NCI-H1105 (cell line): ENCODE measurements at places on chromosomes 2 and 18.

DNA sequence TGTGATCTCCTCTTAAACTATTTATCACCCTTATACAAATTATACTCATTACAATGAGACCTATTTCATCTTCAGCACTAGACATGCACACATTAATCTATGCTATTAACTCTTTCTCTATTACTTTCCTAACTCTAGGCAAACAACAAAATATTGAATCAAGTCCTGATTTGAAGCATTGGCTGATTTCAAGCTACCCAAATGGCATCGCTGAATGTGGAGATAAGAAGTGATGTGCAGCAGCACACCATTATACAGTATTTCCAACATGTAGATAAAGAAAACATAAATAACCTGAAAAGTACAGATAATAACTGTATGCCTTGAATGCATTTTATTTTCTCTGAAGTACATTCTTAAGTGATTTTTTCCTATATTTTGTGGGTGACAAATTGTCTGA lies 268.6 kb upstream of the GULP1 start:
- no peak for DNase-seq

DNA sequence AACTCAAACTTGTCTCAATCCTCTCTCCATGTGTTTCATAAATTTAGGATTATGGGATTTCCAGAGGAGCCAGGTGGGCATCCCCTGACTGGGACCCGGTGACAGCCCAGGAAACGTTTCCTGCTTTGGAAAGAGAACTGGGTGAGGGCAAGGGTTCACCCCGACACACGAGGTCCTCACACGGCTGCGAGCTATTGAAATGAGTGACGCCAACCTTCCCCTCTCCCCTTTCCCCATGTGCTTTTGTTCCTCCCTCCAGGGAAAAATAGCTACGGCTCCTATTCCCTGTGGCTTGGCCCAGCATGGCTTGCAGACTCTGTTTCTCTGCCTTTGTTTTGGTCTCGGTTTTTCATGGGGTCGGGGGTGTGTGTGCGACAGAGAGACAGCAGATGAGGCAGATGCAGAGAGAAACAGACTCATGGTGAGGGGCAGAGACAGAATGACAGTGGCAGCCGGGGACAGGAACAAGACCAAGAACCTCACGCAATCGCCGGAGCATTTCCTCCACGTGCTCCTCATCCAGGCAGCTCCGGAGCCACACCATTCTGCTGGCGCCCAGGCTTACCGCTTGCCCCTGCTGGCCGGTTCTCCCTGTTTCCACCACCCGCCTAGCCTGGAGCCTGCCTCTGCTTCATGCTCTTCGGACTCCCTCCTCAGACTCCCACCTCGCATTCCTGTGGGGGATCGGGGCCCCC lies 238.5 kb downstream of the DYSF start:
- no peak for DNase-seq

- DNase-seq: no peak
Measured at GRCh38 chr18:75199327-75199726, 9.6 kb downstream of the PTGR3 start.

GRCh38 chr2:54290356-54291025 lies 34.5 kb upstream of the TSPYL6 start:
- no peak for DNase-seq

- DNase-seq: no peak
Measured at GRCh38 chr2:27126252-27126710, 2.7 kb downstream of the ABHD1 start.

DNA sequence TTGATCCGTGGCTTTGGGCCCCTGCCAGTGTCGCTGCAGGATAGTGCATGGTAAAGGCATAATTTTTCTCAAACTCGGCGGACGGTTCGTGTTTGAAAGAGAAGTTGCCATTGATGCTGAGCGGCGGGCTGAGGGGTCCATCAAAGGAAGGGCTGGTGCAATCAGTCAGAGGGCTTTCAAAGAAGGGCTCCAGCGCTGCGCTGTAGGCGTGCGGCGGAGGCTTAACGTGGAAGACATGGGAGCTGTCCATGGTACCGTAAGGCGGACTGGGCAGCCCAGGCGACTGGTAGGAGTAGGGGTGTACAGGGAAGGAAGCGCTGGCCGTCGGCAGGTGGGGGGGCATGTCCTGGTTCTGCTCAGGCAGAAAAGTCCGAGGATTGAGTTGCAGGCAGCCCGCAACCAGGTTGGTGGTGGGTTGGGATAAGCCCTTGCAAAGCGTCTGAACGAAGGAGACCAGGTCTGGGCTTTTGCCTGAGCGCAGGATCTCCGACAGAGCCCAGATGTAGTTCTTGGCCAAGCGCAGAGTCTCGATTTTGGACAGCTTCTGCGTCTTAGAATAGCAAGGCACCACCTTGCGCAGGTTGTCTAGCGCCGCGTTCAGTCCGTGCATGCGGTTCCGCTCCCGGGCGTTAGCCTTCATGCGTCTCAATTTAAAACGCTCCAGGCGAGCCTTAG lies 2.3 kb downstream of the NEUROD1 start:
- DNase-seq: no peak

GRCh38 chr2:234378440-234378839 lies 118.4 kb downstream of the ARL4C start:
- no peak for DNase-seq

DNA sequence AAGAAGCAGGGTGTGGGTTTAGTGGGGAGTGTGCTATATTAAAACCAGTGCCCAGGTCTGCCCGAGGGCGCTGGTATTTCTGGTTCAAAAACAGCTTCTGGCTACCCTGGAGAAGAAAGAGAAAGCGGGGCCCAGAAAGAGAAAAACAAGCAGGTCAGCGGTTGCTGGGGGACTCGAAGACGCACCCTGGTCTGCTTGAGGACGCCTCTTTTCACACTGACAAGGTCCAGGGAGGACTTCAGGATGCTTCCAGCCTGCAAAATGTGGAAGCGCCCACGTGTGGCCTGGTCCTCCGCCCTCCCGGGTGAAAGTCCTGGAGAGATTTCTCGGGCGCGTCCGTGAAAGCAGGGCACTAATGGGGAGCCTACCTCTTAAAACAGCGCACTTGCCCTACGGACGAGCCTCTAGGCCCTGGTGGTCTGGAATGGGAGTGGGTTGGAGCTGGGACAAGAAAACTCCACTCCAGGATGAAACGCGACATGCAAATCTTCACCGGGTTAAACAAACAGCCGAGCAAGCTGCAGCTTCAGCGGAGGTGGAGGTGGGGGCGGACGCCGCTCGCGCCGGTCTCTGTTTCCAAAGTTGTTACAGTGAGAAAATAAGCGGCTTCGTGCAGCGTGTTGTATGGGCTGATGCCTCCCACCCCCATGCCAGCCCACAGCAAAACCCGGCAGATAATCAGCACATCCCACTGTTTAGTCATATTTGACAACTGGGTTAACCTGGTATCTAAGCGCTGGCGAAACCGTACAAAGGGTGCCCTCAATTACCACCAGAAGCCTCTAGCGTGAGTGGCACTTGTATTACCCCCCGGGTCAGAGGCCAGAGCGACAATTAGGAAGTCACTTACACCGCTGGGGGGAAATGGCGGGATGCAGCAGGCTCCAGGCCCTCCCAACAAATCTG lies 1.1 kb upstream of the SP9 start:
- no peak for DNase-seq

- no peak for DNase-seq
Measured at GRCh38 chr2:237242091-237242536, 156.4 kb downstream of the COPS8 start.

DNA sequence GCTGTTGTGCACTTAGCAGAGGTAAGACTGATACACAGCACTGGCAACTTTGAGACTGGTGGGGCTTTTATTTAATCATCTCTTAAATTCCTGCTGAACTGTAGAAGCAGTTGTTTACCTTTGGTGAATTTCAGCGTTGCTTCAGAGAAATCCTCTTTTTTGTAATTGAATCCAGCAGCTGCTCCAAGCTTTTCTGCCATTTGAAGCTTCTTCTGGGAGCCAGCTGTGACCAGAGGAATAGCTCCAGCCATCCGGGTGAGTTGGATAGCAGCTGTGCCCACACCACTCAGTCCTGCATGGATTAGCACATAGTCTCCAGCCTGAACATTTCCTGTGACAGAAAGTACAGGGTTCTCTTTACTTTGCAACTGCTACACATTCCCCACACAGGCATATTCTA lies 3.9 kb downstream of the TP53I3 start:
- no peak for DNase-seq

DNA sequence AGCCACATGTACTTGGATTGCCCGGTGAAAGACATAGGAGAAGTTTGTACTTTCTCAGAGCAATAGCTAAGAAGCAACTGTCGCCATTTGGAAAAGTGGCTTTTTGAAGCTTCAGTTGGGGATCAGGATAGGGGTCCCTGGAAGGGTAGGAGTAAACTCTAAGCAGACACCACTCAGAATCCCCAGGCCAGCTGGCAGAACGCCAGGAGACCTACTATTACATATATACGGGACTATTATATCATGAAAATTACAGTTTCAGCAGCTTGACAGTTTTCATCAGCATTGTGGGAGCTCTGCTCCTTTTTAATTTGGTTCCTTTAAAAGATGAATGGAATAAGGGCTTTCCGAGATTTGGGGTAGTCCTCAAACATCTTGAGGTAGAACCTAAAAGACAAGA lies 54.9 kb downstream of the SRD5A2 start:
- DNase-seq: no peak

- no peak for DNase-seq
Measured at GRCh38 chr2:171109020-171109419, 51.7 kb downstream of the TLK1 start.
